T-helper 22 cell (primary cell): ENCODE measurements at places on chromosomes 3 and 15.

DNA sequence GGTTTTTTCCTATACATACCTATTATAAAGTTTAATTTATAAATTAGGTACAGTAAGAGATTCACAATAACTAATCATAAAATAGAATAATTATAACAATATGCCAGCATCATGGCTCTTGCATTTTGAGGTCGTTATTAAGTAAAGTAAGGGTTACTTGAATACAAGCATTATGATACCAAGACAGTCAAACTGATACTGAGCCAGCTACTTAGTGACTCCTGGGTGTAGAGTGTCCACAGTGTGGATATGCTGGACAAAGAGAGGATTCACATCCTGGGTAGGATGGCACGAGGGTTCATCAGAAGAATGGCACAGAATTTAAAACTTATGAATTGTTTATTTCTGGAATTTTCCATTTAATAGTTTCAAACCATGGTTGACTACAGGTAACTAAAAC, 157.2 kb upstream of the IL12A start:
- DNase-seq, result no peak

DNA sequence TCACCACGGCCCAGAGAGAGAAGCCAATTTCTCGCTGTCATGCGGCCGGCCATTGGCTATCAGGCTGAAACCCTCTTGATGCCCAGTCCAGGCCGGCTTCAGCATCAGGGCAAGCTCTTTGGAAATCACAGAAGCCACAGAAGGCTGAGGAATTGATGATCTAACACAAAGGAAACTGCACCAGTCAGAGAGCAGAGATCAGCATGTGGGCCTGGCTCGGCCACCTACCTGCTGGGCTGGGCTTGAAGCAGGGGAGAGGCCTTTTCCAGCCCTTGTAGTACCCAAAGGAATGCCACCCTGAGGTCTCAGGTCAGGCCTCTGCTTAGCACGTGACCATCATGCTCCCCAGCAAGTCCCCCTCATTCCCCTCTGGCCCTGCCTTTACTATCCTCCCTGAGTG, 119.1 kb downstream of the TLE3 start:
- DNase-seq, result no peak

DNA sequence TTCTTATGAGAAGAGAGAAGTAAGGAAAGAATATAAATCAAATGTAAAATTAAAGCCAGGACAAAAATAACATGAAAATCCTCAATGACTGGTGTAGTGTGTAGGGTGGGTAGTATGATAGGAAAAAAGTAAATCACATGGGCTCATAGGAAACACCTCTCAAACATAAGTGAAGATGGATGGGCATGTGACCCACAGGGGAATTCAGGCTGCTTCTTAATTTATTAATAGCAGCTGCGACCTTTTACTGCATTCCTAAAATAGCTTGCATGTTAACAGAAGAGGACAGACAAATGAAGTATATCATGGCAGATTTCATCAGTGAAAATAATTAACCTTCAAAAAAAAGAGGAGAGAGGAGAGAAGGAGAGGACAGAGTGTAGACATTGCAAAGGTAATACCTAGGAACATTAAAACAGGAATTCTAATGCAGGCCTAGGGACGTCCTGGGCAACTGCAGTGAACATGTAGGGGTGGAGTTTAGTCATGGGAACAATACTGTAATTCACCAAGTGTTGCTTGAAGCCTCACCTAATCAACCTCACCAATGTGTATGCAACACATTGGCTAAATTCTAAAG, 132.9 kb downstream of the KCNMB2 start:
- DNase-seq, result no peak

GRCh38 chr15:78341057-78341987, 1.2 kb downstream of the CRABP1 start:
- DNase-seq, result no peak

DNA sequence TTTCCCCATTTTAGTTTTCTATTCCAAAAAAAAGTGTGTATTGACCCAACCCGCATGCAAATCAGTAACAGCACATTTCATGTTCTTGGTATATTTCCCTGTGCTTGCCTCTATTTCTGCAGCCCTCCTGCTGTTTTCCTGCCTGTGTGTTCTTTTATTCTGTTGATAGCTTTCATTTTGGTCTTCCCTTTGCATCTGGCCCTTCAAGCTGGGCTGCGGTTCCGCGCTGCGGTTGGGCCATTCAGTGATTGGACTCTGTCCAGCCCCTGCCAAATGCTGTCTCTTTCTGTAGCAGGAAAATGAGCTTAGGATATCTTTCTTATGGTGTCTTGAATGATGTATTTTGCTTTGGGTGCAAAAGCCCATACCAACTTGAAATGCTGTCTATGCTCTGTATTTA, 49.9 kb downstream of the ZNF621 start:
- no peak for DNase-seq

- DNase-seq, result no peak
These were observed 28.0 kb upstream of the GABRA5 start for GRCh38 chr15:26838742-26839460.

DNA sequence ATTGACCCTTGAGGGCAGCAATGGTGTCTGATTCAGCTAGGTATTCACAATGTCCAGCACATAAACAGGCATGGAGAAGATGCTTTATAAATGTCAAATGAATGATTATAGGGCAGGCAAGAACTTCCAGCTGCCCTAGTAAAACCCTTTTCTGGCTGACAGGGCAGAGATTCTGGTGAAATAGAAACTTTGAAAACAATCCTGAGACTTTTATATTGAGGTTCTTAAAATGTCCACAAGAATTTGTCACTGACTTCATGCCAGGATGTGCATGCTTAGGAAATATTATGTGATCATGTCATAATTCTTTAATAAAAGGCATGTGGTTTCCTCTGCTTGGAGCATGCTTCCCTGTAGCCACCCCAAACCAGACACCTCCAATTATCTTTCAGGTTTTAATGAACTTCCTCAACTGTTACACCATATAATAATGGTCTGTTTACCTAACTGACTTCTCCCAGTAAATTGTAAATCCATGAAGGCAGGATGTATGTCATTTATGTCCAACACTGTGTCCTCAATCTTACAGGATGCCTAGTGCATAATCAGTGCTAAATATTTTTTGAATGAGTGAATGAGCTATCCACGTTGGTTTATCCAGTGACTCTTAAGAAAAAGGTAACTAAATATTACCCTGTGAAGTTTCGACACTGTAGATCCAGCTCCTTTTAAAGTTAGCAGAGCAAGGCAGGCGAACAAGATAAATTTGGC, 43.4 kb upstream of the CLRN1 start:
- DNase-seq, result no peak

- no peak for DNase-seq
These were observed 3.0 kb upstream of the HDGFL3 start for GRCh38 chr15:83210619-83211018.

GRCh38 chr15:82197733-82198594, 64.6 kb downstream of the EFL1 start:
- peak; percentile 0 for DNase-seq

GRCh38 chr3:46892285-46893145, 15.0 kb downstream of the PTH1R start:
- DNase-seq, result no peak

DNA sequence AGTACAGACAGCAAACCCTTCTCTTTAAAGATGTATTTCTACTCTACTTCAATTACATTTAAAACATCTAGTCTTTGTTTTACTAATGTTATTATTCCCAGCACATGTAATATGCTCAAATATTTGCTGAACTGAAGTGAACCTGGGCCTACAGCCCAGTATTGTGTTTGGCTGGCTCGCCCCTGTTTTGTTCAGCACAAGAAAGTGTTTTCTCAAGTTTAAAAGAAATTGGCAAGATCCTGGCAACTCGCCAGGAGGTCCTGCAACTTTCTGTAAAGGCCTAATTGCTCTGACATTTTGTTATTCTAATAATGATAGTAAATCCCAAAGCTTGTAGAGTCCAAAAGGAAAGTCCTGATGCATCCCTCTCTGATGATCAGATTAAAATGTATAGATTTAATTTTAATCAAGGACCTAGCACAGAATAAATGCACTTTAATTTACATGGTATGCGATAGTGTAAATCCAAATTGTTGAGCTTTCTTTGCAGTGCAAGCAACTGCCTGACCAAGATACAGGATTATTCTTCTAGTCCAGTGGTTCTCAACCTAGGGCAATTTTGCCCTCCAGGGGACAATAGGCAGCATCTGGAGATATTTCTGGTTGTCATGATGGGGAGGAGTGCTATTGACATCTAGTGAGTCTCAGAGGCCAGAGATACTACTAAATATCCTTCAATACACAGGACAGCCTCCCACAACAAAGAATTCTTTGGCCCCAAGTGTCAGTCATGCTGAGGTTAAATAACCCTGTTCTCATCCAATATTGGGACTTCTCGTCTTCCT, 35.7 kb upstream of the TMOD3 start:
- DNase-seq, result no peak

DNA sequence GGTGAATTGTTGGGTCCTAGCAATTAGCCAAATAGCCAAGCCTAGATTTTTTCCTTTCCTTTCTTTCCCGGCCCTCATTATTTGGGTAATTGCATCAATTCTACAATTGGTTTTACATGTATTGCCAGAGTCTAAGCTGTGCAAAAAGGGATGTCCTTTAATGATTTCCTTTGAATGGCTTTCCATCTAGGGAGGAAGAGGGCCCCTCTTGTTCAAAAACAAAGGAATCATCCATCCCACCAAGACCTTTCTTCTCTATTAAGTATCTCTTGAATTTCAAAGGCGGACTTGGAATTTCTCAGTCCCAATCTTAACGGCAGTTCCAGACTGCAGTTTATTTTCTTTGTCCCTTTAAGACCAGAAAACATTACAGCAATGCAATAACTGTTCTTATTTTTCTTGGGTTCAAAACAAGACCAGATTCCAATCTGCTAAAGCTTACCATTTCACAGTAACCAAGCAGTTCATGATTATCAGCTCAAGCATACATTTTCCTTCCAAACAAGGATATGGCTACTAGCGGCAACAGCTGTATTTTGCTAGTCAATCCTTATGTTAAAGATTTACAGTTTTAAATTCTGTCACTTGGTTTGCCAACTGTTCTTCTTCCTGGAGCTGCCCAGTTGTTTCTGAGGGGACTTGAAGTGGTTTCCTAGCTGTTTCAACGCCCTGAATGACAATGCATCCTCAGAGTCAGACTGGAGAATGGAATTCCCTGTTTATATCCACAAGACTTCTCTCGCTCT, 91.4 kb upstream of the LRIG1 start:
- DNase-seq, result no peak

- DNase-seq, result no peak
These were observed 1.9 kb downstream of the MAP2K1 start for GRCh38 chr15:66388576-66388975.
